Stimulated activated CD8-positive, alpha-beta memory T cell treated with anti-CD3 and anti-CD28 coated beads, Interleukin-7, amount 100 ng/mL, for 1 hour (primary cell): ENCODE measurements at places on chromosomes 12 and 14.

DNA sequence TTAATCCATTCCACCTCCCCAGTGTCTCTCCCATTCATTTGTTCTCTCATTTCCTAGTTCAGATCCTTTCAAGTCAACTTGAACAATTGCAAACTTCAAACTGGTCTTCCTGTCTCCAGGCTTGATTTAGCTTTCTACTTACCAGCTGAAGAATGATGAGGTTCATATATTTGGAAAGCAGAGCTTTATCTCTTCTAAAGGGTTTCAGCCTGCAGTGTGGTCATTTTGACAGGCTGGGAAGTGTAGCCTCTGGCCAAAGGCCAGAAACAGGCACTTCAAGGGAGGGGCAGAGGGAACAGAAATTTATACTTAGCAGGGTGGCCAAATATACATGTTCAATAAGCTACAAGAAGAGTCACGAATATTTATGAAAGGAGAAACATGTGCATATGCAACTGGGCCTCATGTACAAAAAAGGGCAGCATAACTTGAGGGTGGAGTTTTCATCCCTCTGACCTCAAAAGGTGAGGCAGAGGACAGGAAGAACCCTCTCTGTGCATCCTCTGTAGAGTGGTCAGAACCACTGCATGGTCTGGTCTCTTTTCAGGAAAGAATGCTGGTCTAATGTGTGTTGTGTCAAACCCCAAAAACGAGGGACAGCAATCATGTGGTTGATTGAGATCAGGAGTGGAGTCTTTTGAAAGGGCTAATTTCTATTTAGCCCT is 34.0 kb upstream of the HECTD1 start:
- no peak for DNase-seq

GRCh38 chr12:29552994-29553748 is 55.7 kb upstream of the OVCH1 start:
- DNase-seq: no peak

GRCh38 chr12:89653-90052 is 23.1 kb downstream of the IQSEC3 start:
- no peak for DNase-seq

GRCh38 chr12:9064201-9064814 is 51.4 kb downstream of the A2M start:
- no peak for DNase-seq

- no peak for DNase-seq
Measured at GRCh38 chr12:93390549-93391297, 13.0 kb downstream of the NUDT4 start.

DNA sequence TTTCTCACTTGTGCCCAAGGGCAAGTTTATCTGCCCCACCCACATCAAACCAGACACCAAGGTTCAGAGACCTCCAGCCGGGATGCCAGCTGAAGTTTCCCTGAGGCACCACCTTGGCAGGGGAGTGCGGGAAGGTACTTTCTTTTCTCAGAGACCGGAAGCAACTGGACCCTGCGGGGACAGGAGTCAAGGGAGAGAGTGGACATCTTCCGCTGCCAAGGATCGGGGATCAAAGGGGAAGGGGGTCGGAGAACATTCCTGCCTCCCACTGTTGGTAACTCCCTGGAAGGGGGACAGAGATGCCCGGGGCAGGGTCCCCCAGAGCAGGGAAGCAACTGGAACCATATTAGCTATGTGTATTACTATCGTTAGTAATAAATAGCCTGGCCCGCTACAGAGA is 161.8 kb downstream of the DICER1 start:
- DNase-seq: no peak

DNA sequence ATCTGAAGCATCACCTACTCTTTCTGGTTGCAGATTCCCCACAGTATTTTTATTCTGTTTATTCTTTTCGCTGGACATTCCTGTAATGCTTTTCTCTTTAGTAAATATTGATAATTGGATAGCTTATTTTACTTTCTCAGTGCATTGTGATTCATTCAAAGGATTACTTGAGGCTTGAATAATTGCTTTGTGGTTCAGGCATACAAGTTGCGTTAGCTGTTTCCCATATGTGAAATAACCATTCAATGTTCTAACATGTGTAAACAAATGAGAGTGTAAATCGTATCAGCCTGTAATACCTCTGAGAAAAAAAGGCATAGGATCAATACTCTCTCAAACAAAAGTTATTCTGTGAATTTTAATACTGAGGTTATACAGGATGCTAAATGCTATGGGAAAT is 1004.2 kb upstream of the SEL1L start:
- no peak for DNase-seq
